Small intestine (tissue), 16 donors: ENCODE measurements at places on chromosomes 7 and 10. TPM values are rescaled to one million over a fixed set of nuclear protein-coding genes. Genes with fewer than 3 reads are reported as not detected.
A peak's percentile ranks its signal among the peaks of the same experiment; 100 is the strongest.

- DNase-seq = peak; percentile 85
Measured at GRCh38 chr7:56028942-56029630, 22.2 kb downstream of the PSPH start.

The SPDYE1 gene
- not detected for polyA plus RNA-seq

- no peak for DNase-seq
Measured at GRCh38 chr7:131244259-131244852, 83.3 kb upstream of the MKLN1 start.

DNA sequence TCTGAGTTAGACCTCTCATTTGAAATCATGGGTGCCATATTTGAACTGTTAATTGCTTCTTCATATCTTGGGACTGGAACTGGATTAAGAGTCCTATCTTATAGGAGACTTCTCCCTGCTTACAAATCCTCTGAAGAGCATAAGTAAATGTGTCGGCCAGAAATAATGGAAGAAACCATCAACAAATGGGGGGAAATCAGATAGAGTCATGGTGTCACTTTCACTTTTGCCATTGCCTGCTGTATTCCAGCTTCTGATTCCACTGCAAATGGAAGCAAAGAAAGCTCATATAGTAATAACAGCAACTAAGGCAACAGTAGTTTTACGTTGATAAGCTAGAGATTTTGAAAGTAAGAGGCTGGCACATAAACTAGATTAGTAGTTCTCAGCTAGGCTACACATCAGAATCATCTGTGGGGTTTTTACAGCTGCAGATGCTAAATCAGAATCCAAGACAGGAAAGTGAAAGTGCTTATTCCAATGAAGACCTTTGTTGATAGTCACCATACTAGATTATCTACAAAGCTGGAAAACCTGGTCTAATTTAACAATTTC lies 12.3 kb upstream of the CRPPA start:
- DNase-seq = no peak

DNA sequence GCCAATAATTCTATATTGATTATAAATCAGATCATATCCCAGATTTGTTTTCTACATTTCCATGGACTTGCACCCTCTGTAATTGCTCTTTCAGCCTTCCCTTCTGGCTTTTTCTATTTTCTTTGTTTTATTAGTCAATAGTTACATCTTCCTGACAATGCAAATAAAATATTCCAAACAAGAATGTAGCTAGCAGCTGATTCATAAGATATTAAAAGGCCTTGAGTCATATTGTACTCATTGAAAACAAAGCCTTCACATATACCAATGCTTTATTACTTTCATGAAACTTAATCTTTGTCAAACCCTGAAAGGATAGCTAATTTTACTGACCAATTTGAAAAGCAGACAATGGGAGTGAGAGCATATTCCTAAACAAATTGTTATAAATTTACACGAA lies 10.7 kb upstream of the SFMBT2 start:
- no peak for DNase-seq

DNA sequence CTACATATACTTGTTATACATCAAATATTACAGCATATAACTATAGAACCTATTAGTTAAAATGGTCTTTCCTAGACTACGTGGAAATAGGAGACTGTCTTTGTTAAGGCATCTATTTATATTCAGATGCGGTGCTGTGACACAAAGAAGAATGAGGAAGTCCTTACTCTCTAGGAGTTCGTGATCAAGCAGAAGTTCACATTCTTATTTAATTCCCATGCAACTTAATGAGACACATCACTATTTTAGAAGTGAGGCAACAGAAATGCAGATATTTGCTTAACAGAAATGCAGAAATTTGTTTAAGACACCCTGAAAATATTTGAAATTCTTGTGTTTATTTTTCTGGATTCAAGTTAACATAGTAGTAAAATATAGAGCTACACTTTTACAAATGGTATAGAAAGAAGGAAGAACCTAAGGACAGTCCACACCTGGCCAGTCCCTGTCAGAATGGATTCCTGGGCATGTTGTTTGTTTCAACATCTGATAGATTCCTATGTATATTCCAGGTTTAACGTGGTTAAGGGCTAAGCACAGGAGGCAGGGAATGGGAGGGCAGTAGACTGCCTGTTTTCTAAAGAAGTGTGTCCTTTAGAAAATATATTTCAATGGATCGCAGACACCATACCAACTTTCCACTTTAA lies 70.6 kb upstream of the NXPH1 start:
- DNase-seq = no peak

DNA sequence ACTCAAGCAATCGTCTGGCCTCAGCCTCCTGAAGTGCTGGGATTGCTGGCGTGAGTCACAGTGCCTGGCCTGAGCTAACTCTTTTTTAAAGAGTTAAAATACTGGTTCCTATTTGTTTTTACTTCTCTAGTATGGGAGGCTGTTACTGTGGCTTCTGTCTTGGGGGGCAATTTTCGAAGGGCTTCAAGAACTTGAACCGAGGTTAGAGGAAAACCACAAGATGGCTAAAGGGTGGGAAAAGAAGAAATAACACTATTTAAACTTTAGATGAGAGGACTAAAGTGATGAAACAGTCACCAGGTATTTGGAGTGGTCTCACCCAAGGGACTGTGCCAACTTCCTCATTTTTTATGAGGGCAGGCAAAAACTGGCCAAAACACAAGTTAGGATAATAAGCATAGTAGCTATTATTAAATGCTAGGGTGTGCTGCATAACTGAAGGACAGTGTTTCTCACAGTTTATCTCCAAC lies 17.8 kb downstream of the MET start:
- no peak for DNase-seq

DNA sequence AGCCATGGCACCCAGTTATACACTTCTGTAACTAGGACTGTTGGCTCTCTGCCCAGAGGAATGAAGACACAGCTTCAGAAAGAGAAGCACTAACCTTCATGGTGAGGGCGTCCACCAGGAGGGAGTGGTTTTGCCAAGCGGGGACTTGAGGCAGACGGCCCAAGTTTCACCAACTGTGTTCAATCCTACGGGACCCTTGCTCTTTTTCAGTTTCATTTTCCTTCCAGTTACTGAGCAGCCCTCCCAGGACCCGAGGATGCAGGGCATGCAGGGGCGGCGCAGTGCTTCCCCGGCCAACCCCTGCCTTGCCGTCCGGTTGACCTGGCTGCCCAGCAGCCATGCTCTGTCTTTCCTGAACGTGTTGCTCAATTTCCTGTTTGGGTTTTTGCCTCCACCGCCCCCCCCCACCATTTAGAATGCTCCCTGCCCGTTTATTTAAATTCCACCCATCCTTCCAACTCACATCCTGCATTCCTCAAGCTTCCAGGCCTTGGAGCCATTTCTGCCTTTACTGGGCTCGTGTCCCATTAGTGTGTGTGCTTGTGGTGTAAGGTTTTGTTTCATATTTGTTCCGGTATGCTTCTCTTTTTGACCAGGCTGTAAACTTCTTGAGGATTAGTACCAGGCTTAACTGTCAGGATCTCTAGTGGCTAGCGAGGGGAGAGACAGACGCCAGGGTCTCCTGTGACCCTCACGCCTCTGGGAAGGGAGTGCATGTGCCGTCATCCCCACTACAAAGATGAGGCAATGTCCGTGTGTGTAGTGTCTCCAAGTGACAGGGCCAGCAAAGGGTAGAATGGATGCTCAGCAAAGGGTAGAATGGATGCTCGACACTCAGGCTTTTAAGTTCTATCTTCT lies 31.6 kb downstream of the IL15RA start:
- DNase-seq = peak; percentile 28

The CYP17A1 gene
- polyA plus RNA-seq = 0.10 TPM

- no peak for DNase-seq
Measured at GRCh38 chr7:112431803-112432202, 18.5 kb upstream of the IFRD1 start.
